ENCODE measurements at places on chromosomes 7 and 10.

DNA sequence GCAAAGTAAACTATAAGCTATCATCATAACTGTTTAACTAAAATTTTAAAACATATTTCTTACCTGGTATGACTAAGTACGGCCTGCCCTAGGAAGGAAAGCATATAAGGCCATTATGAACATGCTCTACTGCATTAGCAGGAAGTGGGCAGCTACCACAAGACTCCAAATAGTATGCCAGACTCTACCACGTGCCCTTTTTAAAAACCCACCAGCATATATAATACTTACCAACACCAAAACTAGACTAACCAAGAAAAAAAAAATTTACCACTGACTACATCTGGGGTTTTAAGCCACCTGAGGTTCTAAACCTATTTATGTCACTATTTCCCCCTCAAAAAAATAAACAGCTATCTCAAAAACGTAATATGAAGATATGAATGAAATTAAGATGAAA is 30.1 kb downstream of the NUDCD3 start:
- no peak for DNase-seq

DNA sequence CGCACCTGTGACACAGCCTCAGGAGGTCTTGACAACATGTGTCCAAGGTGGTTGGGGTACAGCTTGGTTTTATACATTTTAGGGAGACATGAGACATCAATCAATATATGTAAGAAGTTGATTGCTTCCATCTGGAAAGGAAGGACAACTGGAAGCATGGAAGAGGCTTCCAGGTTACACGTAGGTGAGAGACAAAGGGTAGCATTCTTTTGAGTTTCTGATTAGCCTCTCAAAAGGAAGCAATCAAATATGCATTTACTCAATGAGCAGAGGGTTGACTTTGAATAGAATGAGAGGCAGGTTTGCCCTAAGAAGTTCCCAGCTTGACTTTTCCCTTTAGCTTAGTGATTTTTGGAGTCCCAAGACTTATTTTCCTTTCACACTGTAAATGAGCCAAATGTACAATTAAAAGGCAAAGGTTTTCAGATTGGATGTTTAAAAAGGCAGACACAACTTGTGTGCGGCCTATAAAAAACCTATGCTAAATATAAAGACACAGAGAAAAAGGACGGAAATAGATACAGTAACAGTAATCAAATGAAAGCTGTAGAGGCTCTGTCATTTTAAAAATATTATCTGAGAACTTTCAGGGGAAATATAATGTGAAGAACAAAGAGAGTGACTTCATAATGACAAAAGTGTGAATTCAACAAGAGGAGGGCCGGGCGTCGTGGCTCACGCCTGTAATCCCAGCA is 65.7 kb upstream of the LANCL2 start:
- no peak for DNase-seq

GRCh38 chr10:11320809-11321520 is 290.5 kb downstream of the USP6NL start:
- no peak for DNase-seq

- no peak for DNase-seq
Measured at GRCh38 chr7:47719675-47720074, 137.8 kb upstream of the TNS3 start.

- no peak for DNase-seq
Measured at GRCh38 chr10:81303656-81304055, 571.3 kb upstream of the NRG3 start.

- DNase-seq = no peak
Measured at GRCh38 chr7:33807779-33808482, 97.4 kb upstream of the BMPER start.

Data from mesothelial cell of epicardium (in vitro differentiated cells).